ENCODE measurements at places on chromosomes 2 and 18.

GRCh38 chr18:74525741-74526140 lies 8.6 kb upstream of the CNDP1 start:
- no peak for DNase-seq

- DNase-seq = no peak
Measured at GRCh38 chr18:60826346-60826745, 453.8 kb upstream of the MC4R start.

- DNase-seq = no peak
Measured at GRCh38 chr2:209973328-209973727, 29.1 kb upstream of the RPE start.

- DNase-seq = no peak
Measured at GRCh38 chr2:167504695-167505094, 616.4 kb downstream of the XIRP2 start.

DNA sequence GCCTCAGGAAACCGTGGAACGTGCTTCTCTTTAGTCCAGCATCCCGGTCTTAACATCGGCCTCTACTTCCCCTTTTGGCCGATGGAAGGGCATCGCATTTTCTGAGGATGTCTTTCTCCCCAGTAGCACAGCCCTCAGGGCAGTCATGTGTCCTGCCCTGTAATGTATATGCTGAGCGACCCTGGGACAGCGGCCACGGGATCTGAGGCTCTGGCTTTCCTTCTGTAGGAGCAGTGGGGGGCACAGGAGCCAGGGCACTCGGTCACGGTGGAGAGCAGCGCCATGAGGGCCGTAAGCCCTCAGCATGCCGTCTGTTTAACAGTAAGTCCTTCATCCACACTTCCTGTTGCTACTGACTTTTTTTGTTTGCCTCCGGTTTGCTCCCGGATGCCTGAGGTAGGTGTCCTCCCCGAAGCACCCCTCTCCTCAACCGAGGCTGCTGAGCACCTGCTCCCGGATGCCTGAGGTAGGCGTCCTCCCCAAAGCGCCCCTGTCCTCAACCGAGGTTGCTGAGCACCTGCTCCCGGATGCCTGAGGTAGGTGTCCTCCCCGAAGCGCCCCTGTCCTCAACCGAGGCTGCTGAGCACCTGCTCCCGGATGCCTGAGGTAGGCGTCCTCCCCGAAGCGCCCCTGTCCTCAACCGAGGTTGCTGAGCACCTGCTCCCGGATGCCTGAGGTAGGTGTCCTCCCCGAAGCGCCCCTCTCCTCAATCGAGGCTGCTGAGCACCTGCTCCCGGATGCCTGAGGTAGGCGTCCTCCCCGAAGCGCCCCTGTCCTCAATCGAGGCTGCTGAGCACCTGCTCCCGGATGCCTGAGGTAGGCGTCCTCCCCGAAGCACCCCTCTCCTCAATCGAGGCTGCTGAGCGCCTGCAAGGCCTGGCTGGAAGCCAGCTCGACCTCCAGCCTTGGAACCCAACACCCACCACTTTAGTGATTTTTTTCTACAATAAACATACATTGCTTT lies 169.3 kb downstream of the HDAC4 start:
- DNase-seq = no peak

DNA sequence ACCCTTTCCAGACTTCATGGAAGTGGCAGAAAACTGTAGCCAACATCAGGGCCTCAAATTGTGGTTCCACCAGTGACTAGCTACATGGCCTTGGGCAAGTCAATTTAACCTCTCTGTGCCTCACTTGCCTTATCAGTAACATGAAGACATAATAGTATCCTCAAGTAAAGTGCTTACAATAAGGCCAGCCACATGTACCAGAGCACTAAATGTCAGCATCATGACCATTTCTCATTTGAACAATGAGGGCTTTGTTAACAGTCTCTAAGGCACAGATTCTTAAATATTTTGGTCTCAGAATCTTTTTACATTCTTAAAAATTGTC lies 5.8 kb upstream of the KCMF1 start:
- DNase-seq = no peak

DNA sequence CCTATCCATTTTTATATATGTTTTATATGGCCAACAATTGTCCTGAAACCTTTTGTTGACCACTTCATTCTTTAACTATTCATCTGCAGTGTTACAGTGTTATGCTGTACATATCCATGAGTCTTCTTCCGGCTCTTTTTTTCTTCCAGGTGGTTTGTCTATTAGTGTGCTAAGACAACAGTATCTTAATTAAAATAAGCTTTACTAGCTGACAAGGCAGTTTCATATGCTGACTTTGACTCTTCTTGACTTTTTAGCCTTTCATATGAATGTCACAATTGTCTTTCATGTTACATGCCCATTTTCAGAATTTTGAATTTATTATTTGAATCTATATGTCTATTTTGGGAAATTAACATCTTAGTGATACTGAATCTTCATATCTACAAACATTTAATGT lies 1249.0 kb downstream of the DPP10 start:
- no peak for DNase-seq

DNA sequence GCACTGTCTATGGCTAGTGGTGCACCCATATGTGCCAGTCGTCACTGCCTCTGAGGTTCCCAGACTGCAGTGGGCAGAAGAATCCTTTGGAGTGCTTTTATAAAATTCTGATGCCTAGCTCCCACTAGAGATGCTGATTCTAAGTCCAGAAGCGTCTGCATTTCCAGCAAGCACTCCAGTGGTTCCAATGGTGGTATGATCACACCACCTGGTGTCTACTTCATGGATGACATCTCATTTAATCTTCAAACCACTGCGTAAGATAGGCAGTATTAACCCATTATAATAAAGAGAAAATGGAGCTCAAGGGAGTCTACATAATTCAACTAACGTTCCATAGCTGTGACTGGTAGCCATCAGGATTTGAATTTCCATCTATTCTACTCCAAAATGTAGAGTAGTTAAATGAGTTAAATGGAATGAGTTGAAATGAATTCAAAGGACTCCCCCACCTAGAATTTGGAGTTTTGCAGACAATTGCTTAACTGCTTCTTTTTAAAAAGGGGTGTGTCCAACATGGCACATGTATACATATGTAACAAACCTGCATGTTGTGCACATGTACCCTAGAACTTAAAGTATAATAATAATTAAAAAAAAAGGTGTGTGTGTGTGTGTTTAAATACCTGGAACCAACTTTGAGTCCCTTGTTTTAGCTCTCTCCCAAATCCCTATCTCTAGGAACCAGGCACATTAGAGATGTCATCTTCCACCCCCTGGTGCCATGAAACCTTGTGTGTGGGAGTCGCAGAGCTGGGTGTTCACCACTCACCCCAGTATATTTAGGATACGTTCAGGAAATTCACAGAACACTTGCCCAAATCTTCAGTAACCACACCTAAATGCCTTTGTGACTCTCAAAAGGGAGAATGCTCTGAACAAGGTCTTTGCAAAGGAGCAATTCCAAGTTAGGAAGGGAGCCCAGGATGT lies 14.1 kb downstream of the LAMA3 start:
- DNase-seq = no peak

GRCh38 chr2:238600506-238601432 lies 174.0 kb downstream of the ASB1 start:
- no peak for DNase-seq

DNA sequence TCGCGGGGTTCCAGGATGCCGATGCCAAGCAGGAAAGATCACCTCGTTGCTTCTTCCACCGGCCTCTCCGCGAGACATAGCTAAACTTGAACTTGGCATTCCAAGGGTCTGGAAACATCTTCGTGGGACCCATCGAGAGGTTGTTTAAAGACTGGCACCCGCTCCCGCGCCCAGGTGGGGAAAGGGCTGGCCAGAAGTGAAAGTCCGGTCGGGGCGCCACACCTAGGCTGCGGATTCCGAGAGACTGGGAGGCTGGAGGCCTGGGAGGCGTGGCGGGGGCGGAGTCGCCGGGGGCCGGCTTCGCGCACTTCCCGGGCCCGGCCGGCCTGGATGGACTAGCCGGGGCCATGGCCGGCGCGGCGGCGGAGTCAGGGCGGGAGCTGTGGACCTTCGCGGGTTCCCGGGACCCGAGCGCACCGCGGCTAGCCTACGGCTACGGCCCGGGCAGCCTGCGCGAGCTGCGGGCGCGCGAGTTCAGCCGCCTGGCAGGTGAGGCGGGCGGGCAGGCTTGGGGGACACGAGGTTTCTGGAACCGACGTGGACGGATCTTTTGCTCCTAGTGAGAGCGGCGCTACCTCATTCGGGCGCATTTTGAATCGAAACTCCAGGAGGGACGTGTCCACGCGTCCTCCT lies at the start of gene MOCOS:
MOCOS (plus strand) TSS at position 305 of the 633 bp plus-strand sequence; CDS start at position 348, 43 bp downstream.
- no peak for DNase-seq

- DNase-seq = no peak
Measured at GRCh38 chr2:221060376-221060775, 511.7 kb downstream of the EPHA4 start.

GRCh38 chr2:202660796-202661195 lies 26.0 kb downstream of the FAM117B start:
- DNase-seq = no peak

- DNase-seq = no peak
Measured at GRCh38 chr18:28584731-28585130, 407.8 kb upstream of the CDH2 start.

DNA sequence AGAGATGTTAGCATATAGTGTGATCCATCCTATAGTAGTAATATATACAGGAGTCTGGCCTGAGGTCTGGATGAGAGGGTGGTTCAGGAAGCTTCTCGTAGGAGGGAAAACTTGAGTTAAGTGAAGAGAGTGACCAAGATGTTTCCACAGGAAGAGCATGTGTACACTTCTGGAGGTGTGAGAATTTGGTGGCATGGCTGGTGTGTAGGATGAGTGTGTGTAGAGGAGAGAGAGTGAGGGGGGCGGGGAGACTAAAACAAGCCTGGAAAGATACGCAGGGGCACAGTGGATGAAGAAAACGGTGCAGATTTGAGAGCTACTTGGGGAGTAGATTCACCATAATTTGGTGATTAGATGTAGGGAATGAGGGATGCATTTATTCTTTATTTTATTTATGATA lies 43.5 kb upstream of the CTLA4 start:
- no peak for DNase-seq

DNA sequence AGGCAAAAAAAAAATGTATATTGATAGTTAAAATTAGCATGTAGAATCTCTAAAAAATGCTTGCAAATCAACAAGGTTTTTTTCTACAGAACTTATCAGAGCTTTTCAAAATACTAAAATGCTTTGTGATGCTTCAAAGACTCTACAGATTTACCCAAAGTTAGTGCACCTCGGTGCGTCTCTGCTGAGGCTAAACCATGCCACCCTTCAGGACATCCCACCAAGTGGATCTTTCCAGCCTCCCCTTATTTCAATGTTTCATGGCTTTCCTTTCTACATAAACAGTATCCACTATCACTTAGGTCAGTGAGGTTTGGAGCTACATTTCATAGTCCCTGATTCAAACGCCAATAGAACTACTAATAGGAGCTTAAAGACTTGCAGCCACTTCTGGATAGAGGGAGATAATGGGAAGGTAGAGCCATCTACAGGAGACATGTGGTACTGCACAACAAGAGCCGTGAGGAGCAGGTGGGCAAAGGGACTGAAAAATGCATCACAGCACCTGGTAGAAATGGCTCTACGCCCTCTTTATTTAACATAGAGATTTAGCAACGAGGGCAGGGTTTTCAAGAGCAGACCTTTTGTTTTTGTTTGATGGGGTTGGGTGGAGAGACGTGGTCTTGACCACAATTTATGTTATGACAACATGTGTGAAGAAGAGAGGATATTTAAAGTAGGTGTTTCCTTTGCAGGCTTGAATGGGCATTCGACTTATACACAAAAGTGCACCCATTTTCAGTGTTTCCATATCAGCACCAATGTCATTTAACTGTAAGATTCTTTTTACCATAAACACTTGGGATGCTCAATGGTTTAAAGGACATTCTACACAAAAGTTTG lies 56.1 kb upstream of the SLC35G4 start:
- no peak for DNase-seq

DNA sequence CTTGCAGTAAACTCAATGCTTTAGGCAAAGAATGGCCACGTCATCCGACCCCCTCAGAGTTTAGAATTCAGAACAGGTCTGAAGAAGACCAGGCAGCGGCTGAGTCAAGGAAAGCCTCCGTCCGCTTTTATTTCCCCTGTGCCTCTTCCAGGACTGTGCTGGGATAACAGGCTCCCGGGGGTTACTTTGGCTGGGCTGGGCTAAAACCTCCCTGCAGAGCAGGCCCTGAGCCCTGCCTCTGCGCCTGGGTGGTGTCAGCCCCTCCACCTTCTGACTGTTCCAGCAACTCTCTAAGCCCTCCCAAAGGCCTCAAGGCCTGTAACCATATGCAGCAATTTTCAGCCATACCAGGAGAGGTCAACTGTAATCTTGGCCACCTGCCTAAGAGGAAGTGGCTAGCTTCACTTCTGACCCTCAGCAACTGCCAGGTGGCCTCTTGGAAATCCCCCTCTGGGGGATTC lies 166.5 kb downstream of the RPIA start:
- no peak for DNase-seq

DNA sequence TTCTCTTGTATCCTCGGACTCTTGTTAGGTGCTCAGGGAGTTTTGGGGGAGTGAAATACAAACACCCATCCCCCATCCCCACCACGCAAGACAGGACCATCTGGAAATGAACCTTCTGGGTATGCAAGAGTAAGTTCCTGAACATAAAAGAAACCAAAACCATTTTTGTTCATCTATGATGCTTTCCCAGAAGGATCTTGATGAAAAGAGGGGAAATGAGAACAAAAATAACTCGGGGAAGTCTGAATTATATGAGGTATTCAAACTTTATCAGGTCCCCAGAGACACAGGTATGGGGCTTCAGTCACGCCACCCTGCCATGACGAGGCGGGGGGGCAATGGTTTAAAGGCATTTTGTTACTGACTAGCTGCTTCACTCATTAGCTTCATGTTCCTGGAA lies 68.6 kb upstream of the DNMT3A start:
- no peak for DNase-seq

GRCh38 chr2:71536226-71536671 lies 82.9 kb downstream of the DYSF start:
- DNase-seq = no peak

GRCh38 chr18:23902396-23902795 lies 112.2 kb upstream of the TTC39C start:
- no peak for DNase-seq

- no peak for DNase-seq
Measured at GRCh38 chr18:57816208-57816954, 13.3 kb upstream of the ATP8B1 start.

- DNase-seq = peak; percentile 35
Measured at GRCh38 chr2:69741575-69742321, at the start of gene ANXA4. ANXA4 (plus strand) TSS chr2:69742134; CDS start chr2:69781566, 39,432 bp downstream.

DNA sequence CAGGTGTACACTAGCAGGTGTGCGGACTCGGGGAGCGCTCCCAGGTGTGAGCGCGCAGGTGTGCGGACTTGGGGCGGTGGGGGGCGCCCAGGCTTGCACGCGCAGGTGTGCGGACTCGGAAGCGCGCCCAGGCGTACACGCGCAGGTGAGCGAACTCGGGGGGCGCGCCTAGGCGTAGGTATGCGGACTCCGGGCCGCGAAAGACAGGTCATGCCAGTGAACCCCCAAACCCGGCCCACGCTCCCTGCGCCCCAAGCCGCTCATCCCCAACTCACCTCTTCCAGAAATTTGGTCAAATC lies 342 bp downstream of the CYB5A start:
- DNase-seq = no peak

DNA sequence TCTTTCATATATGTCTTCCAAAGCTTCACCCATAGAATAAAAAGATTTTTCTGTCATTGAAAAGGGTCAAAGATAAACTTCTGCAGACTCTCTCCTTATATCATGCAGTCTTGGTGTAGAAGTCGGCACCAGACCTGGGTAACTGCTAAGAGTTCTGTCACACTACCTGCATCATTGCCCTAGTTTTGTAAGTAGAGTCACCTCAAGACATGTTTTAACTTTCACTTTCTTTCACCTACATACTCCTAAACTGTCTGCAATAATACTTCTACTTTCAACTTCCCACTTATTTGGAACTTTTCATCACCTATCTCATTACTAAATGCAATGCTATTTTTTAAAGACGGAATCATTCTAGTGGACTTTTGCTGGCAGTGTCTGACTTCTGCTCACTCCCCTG lies 475.6 kb upstream of the VRK2 start:
- no peak for DNase-seq
